ENCODE measurements at places on chromosomes 5 and 9.

DNA sequence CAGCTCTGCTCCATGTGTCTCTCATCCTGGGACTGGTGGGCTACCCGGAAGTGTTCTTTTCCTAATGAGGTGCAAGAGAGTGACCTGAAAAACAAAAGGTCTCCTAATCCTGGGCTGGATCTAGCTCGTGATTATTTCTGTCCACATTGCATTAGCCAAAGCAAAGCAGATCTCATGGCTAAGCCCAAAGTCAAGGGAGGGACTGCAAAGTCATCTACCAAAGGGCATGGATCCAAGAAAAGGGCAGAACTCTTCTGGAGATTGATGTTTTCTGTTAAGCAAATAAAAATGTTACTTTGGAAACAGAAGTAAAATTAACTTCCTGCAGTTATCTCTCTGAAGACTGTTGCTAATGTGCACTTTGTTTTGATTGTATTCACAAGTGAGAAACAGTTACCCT lies 225.2 kb downstream of the CFAP90 start:
- no peak for DNase-seq

DNA sequence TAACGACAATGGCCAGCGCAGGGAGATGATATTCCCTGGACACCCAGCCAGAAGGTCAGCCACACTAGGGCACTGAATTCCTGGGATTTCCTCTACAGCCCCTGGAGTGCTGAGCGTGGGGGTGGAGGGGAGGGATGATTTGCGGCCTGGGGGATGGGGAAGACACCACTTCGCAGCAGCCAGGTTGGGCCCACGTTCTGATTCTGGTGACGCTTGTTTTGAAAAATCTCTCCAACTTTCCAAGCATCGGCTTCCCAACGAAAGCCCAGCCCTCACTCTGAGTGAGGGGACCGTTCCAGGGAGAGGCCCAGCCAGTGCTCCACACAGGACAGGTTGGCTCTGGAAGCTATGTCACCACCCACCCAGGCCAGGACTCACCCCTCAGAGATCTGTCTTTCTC lies 5.4 kb downstream of the GFPT2 start:
- no peak for DNase-seq

DNA sequence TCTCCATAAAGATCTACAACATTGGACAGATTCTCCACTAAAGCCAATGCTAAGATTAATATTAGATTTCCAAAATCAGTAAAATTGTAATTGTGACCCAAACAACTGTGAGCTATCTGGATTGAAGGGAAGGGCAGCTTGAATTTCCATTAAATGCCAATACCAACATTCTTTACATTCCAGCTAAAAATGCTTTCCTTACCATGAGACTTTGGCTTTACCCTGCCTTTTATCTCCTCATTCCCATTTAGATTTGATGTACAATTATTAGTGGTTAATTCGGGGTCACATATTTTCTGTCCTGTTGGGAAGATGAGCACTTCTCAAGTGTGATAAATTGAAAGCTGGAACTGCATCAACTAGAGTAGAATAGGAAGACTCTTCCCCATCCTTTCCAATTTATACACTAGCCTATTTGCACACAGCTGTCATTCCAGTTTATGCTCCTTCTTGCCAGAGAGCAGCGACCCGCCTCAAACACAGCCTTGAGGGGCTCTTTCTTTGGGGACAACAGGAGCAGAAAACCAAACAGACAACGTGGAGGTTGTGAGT lies 33.1 kb upstream of the MYOT start:
- DNase-seq, result no peak

GRCh38 chr9:95317893-95318211 lies 343 bp upstream of the FANCC start:
- no peak for DNase-seq

DNA sequence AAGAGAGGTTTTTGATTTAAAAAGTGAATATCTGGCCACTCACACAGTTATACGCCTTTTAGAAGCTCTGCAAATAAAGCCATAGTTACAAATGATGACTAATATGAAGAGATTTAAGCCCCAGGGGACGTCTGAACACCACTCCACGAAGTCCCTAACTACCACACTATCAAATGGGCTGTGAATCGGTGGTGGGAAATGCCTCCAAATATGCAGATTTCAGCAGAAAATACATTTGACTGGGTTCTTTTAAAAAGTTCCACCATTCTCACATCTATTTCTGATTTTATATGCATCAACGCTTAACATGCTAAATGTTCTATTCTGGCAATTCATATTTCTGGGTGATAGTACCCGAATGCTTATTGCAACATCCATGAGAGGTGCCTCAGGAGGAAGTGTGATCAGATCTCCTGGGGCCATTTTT lies 22.5 kb downstream of the TICAM2 start:
- DNase-seq, result no peak

DNA sequence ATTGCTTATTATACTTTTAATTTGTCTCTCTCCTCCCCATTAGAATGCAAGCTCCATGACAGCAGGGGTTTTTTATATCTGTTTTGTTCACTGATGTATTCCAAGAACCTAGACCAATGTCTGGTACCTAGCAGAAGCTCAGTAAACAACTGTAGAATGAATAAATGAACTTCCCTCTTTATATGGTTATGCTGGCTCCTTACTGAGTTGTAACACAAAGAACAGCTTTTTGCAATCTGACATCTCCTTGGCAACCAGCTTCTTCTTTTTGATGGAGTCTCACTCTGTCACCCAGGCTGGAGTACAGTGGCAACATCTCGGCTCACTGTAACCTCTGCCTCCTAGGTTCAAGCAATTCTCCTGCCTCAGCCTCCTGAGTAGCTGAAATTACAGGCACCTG lies 13.6 kb downstream of the TRMO start:
- DNase-seq, result no peak

Measured in activated CD4-positive, alpha-beta T cell treated with anti-CD3 and anti-CD28 coated beads, Interleukin-10, Interleukin-2, amounts not matched to agents 100 ng/mL and 50 ng/mL, durations not matched to agents 16 hours and 8 hours (primary cell).